ENCODE measurements at places on chromosomes 16 and 17. TPM values are rescaled to one million over a fixed set of nuclear protein-coding genes. Genes with fewer than 3 reads are reported as not detected.

The TBC1D3C gene
- not detected for total RNA-seq

The SMTNL2 gene
- total RNA-seq = 1.4 TPM

DNA sequence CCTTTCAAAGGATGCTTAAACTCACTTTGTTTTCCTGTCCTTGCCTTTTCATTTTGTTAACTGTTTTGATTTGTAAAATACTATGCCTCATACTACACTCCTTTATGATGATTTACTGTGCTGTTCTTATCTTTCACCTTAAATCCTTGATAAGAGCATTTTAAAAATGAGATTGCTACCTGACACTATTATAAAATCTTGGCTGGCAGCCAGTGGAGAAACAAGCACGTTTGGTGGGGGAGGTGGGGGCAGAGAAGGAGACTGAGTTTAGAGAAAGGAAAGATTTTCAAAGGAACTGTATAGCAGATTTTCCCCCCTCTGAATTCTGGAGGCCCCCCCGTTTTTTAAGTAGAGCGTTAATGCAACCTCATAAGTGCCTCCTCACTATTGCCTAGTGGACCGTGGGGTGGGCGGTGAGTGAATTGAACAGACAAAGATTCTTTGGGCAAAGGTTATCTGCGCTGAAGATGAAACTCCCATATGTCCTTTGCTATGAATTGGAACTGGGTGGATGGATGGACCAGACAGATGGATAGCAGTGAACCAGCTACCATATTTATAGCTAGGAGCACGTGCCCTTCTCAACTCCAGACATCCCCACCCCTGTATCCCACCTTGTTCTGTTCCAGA, 200.2 kb downstream of the CCDC182 start:
- peaks cover 97% of the 10 kb centered on the region for H3K4me1 ChIP-seq
- H3K36me3 ChIP-seq = no peaks in the 10 kb centered on the region
- H3K4me3 ChIP-seq = peak overlapping the region; percentile 70
- peaks cover 4% of the 10 kb centered on the region for H3K27me3 ChIP-seq
- no peak for DNase-seq

GRCh38 chr16:81276323-81276722, 37.8 kb downstream of the BCO1 start:
- no peak overlapping the region for H3K4me3 ChIP-seq
- DNase-seq = no peak
- H3K36me3 ChIP-seq = no peaks in the 10 kb centered on the region
- peaks cover 4% of the 10 kb centered on the region for H3K4me1 ChIP-seq

The CSHL1 gene
- total RNA-seq = not detected

DNA sequence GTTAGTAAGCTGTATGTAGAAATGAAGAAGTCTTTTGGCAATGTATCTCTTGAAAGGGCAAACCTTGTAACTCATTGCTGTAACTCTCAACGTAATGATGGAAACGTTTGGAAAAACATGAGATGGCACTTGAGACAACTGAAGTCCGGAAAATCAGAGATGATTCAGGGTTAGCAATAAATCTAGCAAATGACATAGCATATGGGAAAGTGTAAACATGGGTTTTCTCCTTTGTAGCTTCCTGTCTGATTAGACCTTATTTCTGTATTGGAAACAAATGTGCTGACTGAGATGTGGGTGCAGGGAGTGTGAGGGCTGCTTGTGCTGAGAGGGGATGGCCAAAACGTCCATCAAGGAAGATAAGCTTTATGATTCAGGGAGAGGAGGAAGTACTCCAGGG, 110.7 kb upstream of the FAM20A start:
- peaks cover 9% of the 10 kb centered on the region for H3K27me3 ChIP-seq
- H3K4me1 ChIP-seq = no peaks in the 10 kb centered on the region
- no peak for DNase-seq
- H3K4me3 ChIP-seq = no peak overlapping the region
- H3K27ac ChIP-seq = no peak overlapping the region

GRCh38 chr17:82840431-82840831, 609 bp upstream of the ZNF750 start:
- H3K27me3 ChIP-seq = no peaks in the 10 kb centered on the region
- no peak overlapping the region for H3K4me3 ChIP-seq
- H3K36me3 ChIP-seq = no peaks in the 10 kb centered on the region
- no peak overlapping the region for H3K27ac ChIP-seq
- H3K4me1 ChIP-seq = peaks cover 9% of the 10 kb centered on the region
- no peak for DNase-seq
